ENCODE measurements at places on chromosomes 1 and 21.

GRCh38 chr1:39940253-39940652 is 14.7 kb upstream of the MFSD2A start:
- DNase-seq = no peak

DNA sequence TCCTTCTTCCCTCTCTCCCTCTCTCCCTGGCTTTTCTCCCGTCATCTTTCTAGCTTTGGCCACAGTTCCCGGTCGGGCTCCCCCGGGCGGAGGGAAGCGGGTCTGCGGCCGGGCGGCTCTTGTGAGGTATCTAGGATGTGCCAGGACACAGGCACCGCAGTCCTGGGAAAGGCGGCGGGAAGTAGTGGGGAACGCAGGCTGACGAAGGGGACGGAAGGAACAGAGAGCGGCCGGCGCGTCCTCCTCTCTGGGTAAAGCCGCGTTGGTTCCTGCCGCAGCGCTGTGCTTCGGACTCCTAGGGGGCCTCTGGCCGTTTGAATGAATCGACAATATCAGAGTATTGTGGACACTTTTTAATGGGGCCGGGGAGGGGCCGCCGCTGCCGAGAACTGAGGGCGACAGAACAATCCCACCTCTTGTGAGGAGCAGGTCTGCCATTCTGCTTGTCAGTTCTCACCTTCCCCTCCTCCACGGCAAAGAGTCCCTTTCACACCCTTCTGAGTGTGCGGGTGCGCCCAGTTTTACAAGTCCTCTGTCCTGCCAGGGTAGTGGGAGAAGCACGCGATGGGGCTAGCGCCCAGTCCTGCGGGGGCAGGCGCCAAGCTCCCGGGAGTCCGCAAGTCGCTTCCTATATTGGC is 1.2 kb upstream of the LHX9 start:
- no peak for DNase-seq

DNA sequence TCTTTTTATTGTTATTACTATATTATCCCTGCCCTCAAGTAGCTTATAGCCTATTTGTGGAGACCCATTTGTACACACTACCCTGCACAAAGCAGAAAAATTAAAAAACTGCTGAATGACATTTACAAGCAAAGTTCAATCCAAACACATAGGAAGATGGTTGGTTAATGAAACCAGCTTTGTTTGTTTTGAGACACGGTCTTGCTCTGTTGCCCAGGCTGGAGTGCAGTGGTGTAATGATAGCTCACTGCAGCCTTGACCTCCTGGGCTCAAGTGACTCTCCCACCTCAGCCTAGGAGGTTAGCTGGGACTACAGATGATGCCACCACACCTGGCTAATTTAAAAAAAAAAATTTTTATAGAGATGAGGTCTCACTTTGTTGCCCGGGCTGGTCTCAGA is 31.6 kb downstream of the TGFB2 start:
- no peak for DNase-seq

DNA sequence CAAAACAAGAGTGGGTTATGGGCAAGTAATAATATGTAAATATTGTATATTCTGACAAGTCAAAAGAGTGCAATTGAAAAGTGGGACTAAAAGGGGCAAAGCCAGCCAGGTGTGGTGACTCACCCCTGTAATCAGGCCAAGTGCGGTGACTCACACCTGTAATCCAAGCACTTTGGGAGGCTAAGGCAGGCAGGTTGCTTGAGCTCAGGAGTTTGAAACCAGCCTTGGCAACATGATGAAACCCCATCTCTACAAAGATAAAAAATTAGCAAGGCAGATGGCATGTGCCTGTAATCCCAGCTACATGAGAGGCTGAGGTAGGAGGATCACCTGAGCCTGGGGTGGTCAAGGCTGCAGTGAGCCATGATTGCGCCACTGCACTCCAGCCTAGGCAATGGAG is 304.0 kb downstream of the HHIPL2 start:
- no peak for DNase-seq

DNA sequence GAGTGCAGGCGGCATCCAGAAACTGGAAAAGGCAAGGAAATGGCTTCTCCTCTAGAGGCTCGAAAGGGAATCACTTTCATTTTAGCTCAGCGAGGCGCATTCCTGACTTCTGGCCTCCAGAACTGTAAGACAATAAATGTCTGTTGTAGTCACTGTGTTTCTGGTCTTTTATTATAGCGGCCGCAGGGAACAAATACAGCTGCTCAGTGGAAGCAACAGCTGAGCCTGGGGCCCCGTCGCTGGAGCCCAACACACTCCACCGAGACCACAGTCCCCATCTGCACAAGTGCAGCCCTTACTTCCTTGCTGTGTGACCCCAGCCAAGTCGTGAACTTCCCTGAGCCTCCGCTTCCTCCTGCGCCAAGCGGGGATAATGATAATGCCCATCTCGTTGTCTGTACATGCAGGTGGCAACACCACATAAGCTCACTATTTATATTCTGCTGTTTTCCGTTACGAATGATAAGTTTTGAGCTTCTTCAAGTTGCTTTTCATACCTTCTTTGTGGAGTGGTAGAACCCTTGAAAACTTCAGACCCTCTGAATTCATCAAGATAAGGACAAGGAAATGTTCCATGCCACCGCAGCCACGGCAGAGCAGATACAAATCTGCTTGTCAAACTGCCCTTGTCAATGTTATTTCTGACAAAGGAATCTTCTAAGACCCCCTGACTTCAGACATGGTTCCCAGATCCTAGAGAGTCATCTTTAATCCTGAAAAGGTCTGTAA is 3.2 kb upstream of the LAPTM5 start:
- no peak for DNase-seq

- DNase-seq = no peak
These were observed 25.3 kb downstream of the CACNA1E start for GRCh38 chr1:181508486-181509165.

- DNase-seq = no peak
These were observed 147.1 kb downstream of the NTPCR start for GRCh38 chr1:233097546-233097945.

Data from activated CD8-positive, alpha-beta memory T cell treated with anti-CD3 and anti-CD28 coated beads for 1 hour (primary cell).